ENCODE measurements at places on chromosomes 4 and X.

DNA sequence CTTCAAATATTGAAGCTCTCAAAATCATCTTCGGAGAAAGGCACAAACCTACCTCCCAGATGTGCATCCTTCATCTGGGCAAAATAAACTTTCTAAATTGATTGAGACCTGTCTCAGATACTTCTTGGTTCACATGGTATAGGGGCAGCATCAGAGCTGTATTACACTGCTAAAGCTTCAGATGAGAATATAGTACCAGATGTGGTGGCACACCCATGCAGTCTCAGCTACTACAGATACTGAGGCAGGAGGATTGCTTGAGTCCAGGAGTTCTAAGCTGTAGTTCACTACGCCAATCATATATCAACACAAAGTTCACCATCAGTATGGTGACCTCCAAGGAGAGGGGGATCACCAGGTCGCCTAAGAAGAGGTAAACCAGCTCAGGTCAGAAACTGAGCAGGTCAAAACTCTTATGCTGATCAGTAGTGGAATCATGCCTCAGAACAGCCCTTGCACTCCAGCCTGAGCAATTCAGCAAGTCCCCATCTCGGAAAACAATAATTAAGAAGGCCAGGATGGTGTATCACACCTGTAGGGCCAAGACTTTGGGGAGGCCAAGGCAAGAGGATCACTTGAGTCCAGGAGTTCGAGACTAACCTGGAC, 22.0 kb downstream of the ELF2 start:
- no peak for DNase-seq

DNA sequence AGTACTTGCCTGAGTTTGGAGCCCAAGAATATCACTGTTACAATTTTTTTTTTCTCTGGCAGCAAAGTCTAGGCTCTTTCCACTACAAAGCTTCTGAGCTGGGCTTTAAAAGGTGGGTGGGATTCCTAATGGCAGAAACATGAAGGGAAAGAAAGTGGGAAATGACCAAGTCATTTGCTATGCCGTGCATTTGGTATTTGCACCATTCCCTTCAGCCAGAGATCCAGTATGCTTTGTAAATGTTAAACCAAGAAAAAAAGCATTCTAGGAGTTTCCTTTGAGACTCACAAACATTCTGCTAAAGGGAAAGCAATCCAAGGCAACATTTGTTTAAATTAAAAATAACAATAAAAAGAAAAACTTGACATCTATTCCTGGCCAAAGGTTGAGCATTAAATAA, 451.2 kb downstream of the RAB28 start:
- no peak for DNase-seq

DNA sequence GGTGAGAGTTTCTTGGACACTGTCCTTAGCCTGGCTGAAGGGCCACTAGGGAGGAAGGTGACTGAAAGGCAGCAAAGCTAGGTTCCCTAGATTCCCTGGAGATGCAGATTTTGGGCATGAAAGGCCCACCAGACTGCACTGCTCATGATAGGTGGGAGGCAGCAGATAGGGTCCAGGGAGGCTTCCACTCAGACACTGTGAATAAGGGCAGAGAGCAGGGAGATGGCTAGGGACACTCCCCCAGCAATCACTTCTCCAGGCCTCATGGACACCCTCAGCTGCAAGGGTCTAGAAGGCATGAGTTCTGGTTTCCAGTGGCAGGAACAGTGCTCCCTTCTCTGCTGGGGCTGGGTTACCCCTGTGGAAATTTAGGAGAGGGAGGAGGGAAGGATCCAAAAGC, 20.1 kb downstream of the ARMCX2 start:
- DNase-seq, result no peak

GRCh38 chr4:103934178-103934789, 214.5 kb upstream of the TACR3 start:
- peak; percentile 2 for DNase-seq

DNA sequence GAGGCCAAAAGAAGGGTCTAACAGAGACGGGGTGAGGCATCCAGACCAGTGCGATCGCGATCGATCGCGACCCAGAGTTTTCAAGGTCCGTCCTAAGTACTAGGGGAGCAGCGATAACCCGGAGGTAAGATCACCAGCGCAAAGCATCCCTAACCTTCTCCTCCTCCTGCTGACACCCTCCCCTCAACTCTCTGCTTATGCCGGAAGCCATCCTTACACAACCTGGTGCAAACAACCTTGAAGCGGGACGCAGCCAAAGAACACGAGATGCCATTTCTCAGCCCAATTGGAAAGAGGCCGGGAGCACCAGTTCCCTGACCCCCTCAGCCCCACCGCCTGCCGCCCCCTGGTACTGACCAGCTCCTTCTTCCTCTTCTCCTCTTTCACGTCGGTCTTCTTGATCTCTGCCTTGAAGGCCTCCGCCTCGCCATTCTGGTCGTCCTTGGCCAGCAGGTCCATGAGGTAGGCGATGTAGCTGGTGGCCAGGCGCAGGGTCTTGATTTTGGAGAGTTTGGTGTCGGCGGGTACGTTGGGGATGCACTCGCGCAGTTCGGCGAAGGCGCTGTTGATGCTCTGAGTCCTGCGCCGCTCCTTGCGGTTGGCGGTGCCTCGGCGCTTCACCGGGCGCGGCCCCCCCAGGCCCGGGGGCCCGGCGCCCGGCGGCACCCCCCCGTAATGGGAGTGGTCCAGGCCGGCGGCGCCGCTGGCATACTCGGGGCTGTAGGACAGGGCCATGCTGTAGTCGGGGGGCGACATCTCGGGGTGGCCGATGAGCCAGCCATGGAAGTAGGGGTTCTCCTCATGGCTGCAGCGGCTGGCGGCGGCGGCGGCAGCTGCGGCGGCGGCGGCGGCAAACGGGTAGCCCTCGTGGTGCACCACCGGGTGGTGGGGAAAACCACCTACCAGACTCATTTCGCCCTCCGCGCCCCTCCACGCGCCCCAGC, 1.4 kb downstream of the HAND2 start:
- no peak for DNase-seq

Measured in NCI-H774 (cell line).